ENCODE measurements at places on chromosomes 5 and 9.

- no peak for DNase-seq
Observed at GRCh38 chr9:136160381-136160841, 41.7 kb upstream of the TMEM250 start.

DNA sequence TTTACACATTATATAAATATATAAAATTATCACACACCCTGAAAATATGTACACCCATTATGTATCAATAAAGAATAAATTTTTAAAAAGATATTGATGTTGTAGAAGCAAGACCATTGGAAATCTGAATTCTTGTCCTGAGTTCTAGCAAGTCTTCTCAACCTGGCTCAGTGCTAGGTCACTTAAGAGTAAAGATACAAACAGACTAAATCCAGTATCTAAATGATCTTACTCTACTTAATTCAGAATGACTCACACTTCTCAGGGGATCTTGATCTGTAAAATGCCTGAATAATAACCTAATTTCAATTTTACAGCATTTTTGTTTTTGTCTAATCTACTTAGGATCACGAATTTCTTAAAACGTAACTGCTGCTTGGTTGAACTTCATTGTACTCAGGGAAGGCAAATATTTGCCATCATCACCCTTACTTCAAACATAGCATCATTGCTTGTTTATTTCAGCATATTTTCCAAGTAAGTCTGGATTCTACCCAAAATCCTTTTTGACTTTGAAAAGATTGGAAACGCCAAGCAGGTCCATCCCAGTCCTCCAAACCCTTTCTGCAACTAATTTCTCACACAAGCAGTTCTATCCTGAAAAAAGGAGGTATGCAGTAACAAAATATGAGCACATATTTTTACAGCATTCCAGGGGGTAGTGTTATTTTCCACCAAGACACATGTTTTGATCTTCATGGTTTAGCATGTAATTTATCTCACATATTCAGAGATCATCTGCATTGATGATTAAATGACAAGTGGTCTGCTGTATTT is 582.6 kb downstream of the PSAT1 start:
- DNase-seq: no peak

DNA sequence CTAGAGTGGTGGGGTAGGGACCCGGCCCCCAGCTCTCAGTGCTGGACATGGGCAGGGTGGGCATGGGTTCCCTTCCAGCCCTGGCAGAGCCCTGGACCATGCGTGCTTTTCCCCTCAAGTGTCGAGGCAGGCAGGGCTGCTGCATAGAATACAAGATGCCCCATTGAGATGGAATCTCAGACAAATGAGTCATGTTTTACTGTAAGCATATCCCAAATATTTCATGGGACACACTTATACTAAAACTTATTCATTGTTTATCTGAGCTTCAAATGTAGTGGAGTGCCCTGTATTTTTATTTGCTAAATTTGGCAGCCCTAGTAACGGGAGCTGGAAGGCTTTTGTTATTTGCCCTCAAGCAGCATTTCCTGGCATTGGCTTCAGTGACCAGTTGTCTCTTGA is 3.2 kb upstream of the RNU6ATAC start:
- no peak for DNase-seq

DNA sequence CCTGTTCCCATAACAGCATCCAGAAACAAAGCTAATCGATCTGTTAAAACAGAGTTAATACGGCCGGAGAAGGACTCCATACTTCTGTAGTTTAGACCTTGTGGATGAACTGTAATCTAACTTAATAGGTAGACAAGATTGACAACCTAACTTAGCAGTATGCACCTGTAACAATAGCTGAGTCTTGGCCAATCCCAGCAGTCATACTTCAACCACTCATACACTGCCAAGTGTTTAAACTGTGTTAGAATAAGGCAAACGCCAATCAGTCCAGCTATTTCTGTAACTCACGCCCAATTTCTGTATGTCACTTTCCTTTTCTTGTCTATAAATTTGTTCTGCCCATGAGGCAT is 33.7 kb upstream of the MACIR start:
- DNase-seq: no peak

DNA sequence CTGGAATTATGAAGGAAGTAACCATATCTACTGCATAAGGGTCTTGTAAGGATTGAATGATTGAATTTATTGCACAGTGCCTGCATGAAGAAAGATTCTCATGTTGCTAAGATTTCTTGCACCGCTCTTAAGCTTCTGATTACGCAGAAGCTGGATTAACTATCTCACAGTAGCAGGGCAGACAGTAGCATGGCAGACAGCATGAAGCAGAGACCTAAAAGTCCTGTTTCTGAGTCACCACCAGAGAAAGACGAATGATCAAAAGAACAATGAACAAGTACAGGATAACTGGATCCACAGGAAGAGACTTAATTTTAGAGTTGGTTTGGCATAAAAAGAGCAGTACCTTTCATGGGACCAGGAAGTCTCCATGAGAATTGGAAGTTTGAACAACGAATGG is 142.4 kb downstream of the MAPKAP1 start:
- no peak for DNase-seq

GRCh38 chr5:42064821-42065220 is 139.7 kb downstream of the FBXO4 start:
- DNase-seq: no peak

GRCh38 chr9:134403292-134403681 is 77.0 kb downstream of the RXRA start:
- DNase-seq: no peak

DNA sequence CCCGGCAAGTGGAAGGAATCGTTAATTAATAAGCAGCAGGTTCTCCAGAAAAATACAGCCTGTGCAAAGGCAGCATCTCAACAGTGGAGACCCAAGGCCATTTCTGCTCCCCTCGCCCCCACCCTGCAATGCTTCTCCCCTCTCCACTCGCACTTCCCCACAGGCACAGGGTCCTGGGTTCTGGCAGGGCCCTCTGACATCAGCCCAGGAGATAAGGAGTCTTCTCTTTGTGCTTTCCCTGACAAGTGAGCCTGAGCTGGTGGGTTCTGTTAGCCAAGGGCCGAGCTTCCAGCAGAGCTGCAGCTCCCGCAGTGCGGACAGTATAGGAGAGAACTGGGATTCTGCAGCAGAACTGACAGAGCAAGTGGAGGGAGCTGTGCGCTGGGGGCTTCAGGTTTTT is 257.5 kb downstream of the NSG2 start:
- no peak for DNase-seq

DNA sequence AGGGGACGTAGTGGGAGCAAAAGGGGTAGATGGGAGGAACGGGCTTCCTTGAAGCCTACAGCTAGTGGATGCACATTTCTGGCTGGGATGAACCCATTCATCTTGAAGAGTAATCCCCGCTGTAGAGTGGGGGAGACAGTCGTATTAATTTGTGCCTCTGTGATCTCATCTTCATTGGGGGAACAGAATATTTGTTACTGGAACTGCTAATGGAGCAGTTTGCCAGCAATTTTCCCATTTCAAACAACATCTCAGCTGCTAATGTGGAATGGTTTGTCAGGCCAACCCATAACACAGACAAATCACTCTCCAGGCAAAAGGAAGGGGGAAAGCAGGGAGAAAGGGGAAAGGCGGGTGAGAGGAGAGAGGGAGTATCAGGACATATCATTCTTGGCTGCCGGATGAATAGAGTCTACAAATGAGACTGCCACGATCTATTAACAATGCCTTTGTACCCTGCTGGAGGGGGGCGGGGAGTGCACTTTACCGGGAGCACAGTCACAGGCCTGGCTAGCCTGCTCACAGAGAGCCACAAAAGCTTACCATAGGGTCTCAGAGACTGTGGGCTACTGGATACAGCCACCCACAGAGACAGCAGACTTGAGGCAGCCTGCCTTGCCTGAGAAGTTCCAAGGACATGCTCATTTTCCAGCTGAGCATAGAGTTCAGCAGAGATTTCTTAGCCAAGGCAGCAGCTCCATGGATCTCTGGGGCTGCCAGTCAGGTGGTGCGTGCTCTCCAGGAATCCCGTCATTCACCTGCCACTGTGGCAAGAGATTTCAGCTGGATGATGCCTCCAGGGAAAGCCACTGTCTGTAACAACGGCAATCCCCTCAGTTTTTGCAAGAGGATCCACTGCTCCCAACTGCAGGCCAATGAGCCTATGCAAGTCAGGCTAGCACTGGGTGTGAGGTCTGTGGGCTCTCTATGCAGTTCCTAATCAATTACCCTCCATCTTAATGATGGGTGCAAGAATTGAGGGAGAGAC is 217.7 kb upstream of the PANK3 start:
- no peak for DNase-seq

DNA sequence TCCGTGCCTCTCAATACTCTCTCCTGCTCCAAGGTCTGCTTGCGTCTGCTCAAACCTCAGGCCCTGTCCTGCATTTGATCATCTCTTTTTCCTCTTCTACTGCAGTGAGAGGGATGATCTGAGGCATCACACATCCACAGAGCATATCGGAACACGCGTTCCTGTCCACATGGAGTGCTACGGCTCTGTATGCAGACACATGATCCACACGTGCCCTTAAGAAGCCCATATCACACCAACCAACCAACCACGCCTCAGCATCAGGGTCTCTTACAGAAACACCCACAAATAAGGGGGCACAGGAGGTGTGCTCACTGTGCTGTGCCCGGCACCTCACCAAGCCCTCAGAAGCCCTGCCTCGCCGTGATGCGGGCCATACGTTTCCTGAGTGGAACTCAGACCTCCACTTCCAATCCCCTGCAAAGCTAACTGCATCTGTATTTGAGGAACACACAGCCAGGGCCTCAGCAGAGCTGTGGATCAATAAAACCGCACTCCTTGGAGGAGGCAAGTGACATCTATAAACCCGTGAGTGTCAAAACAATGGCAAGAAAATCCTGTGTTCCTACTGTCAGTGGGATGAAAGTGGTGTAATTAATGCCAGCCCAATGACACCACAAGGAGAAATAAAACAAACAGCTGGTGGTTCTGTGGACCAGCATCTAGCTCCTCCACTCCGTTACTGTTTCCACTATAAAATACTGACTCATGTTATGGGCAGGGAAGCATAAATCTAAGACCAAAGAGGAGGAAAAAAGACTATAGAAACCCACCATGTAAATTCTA is 40.4 kb downstream of the AK8 start:
- no peak for DNase-seq

GRCh38 chr5:133496631-133497030 is 115.7 kb downstream of the FSTL4 start:
- no peak for DNase-seq

- DNase-seq: no peak
Observed at GRCh38 chr5:169746147-169746694, 109.1 kb downstream of the DOCK2 start.

DNA sequence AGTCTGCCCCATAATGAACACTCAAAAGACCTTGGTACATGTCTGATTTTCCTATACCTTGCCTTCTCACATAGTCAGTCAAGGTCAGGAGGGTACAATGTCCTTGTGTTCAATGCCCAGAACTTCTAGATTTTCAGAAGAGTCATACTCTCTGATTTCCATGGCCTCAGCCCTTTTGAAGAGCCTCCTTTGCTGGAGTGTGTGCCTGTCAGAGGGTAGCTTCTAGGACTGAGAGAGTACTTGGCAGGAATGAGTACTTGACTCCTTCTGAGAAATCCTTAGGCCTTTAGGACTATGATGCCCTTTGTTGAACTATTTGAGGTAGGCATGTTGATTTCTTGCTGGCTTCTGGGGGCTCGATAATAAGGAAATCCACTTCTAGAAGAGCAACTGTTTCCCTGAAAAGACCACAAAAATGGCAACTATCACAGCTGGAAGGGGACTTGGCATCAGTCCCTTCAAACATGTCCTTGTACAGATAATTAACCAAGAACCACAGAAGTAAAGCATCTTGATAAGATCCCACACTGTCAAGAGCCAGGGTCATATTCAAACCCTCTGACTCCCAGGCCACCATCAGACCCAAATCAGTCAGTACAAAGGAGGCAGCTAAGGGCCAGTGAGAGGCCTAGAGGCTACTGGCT is 10.6 kb upstream of the MEGF9 start:
- DNase-seq: no peak

- DNase-seq: no peak
Observed at GRCh38 chr5:40623480-40624420, 56.0 kb upstream of the PTGER4 start.

DNA sequence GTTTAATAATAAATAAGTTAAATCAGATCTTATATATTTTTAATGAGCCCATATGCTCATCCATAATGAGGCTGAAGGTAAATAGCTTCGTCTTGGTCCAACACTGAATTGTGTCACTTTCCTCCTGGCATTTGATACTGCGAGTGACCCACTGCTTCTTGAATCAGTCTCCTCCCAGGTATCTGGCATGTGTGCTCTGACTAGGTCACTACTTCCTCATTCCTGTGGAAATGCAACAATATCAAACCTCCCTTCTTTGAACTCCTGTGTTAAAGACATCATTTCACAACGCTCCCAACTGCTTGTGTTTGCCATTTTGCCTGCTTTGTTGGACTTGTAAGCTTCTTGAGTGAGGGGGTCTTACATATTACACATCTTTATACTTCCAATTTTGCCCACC is 157.7 kb downstream of the SLC24A2 start:
- DNase-seq: no peak

GRCh38 chr9:14412775-14413174 is 98.8 kb upstream of the NFIB start:
- no peak for DNase-seq

GRCh38 chr9:128275198-128276007 is at the start of gene GOLGA2:
GOLGA2 (minus strand) TSS chr9:128276007; CDS start chr9:128275976, 31 bp downstream.
- DNase-seq: no peak

GRCh38 chr9:11833056-11833455 is 860.1 kb upstream of the TYRP1 start:
- DNase-seq: no peak

DNA sequence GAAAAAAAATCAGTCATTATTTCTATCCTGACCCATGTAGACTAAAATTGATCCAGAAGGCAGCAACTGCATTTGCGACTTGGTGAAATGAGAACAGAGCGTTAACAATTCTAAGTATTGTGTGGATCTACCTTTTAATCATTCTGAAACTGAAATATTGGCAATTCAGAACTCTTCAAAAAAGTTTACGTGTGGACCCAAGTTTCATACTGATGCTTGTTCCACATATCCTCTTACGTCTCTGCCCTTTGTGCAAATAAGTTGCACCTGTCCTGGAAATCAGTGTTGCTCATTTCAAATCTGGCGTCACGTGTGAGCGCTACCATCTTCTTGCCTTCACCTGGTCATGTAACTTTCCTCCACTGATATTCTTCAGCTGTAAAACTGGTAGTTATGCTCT is 74.7 kb downstream of the NTRK2 start:
- no peak for DNase-seq
